ENCODE measurements at places on chromosomes 2 and 18.

- peak; percentile 19 for DNase-seq
These were observed 170.0 kb downstream of the ETAA1 start for GRCh38 chr2:67566958-67567635.

GRCh38 chr2:1505031-1505441 is 91.8 kb downstream of the TPO start:
- no peak for DNase-seq

DNA sequence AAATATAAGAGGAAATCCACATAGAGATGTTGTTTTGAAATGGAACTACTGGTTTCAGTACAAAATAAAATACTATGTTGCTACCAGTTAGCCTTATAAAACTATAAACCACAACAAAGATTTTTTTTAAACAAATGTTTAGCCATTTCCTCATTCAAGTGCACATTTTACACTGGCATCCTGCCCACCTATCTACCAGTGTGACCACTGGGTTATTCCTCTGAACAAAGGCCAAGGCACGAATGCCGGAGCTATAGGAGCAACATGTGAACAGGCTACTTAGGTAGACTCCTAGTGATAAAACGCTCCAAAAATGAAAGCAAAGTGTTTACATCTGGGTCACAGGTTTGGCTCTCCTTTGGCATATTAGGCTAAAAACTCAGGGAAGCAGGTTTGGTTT is 31.8 kb upstream of the SULT1C4 start:
- no peak for DNase-seq

- no peak for DNase-seq
These were observed 332.9 kb downstream of the SOCS6 start for GRCh38 chr18:70621710-70622109.

DNA sequence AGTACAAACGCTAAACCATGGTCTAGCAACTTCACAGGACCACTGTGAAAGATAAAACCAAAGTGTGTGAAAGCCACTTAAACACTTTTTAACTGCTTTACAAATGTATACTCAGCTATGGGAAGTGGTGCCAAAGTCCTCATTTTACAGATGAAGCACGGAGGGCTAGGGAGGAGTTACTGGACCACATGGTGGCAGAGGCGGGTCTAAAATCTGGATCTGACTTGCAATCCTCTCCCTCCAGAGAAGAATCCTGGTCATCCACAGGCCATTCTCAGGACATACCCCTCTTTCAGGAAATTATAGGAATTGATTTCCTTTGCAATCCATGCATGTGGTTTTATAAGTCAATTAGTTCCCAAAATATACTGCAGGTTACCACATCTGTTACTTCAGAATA is 84.6 kb upstream of the GYPC start:
- no peak for DNase-seq

DNA sequence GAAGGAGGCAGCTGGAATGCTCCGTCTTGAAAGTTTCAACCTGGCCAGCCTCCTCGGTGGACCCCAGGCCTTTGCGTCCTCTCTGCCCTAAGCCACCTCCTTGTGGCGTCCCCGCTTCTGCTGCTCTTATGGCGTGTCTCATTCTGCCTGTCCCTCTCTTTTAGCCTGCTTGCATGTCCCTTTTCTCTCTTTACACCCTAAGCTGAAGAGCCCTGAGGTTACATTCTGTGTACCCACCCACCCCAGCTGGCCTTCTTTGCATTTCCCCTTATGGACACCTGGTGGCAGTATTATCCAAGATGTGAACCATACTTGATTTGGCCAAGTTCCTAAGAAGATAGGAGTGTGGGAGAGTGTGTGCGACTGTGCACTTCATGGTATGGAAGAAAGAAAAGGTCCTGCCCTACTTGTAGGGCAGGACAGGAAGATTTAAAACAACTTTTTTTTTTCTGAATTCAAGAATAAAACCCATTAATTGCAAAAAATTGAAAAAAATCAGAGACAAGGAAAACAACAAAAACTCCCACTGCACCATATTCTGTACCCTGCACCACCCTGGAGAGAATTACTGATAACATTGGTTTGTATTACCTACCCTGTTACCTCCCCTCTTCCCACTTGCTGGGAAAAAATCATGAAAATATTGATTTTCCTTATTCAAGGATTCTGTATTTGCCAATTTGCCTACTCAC is 77.4 kb downstream of the DYSF start:
- peak; percentile 67 for DNase-seq

GRCh38 chr2:66508484-66509071 is 73.7 kb downstream of the MEIS1 start:
- DNase-seq = peak; percentile 20

DNA sequence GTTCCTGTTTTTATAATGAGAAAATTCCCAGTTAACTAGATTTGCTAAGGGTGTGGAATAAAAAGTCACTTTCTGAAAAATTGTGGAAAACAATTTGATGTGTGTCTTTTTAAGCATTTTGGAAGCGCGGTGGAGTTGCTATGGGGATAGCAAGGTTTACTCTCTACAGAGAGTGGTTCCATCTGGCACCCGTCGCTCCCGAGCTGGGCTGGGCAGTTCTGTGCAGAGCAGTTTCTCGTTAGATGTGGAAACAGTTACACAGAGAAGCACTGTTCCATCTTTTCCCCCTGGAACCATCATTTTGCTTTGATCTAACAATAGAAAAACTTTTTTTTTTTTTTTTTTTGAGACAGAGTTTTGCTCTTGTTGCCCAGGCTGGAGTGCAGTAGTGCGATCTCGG is 17.4 kb downstream of the LDLRAD4 start:
- peak; percentile 62 for DNase-seq

- DNase-seq = no peak
These were observed 408.2 kb downstream of the TSN start for GRCh38 chr2:122163617-122164016.

DNA sequence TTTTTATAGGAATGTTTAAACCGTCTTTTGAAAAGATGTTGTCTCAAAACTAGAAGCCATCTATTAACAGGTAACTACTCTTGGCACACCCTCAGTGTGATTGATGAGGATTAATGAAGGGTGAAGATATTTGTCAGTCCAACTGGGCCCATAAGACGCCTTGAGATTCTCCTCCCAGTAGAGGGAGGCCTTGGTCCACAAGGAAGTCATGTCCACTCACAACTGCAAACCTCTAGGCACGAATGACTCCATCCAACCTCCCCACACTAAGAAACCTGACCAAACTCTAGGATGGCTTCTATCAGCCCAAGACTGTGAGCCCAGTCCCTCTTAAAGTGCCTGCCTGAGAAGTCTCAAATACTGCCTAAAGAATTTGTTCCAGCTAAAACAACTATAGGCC is 19.2 kb upstream of the GRP start:
- peak; percentile 50 for DNase-seq

DNA sequence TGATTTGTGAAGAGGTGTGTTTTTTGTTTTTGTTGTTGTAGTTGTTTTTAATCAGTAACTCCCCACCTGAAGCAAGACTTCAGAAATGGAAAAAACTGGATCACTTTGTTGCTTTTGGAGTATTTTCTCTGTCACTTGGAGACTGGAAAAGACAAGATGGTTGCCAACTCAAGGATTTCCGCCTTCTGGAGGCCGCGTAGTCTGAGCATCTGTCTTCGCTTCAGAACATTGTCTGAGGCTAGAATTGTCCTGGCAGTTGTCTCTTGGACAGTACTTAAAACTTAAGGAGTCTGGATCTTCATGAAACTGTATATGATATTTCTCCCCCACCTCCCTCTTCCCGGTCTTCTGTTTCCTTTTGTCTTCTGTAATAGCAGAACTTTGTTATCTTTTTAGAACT is 67.7 kb downstream of the ARHGAP28 start:
- DNase-seq = no peak

GRCh38 chr18:4813708-4814107 is 358.6 kb upstream of the DLGAP1 start:
- DNase-seq = no peak

DNA sequence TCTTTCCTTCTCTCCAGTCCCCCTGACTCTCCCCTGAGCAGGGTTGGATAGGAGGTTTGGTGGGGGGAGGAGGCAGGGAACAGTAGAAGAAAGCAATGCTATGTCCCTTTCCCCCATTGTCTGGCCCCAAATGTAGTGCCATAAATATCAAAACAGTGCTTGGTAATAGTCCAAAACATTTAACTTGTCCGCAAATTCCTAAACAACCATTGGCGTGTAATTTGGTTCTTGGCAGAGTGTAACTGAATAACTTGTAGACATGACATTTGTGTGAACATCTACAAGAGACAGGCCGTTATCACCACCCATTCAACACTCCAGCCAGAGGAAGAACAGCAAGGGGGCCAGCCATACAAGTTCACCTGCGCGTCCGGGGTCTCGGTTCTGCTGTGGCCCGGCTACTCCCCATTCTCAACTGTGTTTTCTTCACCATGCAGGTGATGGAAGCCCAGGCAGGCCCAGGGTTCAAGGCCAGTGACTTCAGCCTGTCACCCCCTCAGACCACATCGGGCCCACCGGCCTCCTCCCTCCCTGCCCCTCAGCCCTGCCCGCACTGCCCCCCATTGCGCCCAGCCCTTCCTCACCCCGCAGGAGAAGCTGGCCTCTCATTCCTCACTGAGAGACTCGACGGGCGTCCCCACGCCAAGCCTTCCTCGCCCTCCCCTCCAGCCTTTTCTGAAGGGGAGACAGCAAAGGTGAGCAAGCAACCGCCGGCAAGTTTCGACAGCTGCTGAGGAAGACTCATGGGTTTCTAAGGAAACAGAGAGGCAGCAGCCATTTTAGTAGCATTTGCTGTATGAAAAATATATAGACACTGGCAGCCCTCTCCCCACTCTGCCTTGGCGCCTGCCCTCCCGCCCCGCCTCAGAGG is 699 bp upstream of the RAPGEF4 start:
- DNase-seq = no peak

DNA sequence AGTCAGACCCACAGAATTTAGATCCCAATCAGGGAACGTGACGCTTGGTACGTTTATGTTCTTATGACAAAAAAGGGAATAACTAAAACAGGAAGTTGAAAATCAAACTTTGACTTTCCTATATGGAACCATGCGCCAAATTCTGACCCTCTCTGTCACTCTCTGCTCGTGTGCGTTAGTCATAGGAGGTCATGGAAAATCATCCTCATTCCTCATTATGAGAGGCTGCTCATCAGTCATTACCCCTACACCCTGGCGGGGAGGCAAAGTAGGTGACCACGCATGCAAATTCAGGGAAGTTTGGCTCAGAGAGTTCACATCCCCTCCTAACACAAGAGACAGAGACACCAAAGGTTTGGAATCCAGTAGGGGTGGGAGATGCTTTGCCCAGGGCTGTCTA is 15.5 kb downstream of the IL1F10 start:
- DNase-seq = no peak

GRCh38 chr18:59455728-59456276 is 96.7 kb upstream of the LMAN1 start:
- DNase-seq = no peak

DNA sequence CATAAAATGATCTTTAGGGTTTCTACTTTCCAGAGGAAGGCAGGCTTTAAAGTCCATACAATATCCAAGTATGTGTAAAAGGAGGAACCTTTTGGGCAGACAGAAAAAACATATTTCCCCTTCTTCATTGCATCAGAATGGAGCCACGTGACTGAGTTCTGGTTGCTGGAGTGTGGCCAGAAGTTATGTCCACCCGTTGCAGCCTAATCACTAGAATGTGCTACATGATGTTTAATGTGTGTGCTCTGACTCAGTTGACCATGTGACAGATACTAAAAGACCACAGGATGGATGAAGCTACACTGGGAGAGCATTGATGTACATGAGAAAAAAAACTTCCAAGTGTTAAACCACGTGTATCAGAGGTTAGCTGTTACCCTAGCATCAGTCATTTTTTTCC is 460.9 kb downstream of the RIT2 start:
- DNase-seq = no peak

DNA sequence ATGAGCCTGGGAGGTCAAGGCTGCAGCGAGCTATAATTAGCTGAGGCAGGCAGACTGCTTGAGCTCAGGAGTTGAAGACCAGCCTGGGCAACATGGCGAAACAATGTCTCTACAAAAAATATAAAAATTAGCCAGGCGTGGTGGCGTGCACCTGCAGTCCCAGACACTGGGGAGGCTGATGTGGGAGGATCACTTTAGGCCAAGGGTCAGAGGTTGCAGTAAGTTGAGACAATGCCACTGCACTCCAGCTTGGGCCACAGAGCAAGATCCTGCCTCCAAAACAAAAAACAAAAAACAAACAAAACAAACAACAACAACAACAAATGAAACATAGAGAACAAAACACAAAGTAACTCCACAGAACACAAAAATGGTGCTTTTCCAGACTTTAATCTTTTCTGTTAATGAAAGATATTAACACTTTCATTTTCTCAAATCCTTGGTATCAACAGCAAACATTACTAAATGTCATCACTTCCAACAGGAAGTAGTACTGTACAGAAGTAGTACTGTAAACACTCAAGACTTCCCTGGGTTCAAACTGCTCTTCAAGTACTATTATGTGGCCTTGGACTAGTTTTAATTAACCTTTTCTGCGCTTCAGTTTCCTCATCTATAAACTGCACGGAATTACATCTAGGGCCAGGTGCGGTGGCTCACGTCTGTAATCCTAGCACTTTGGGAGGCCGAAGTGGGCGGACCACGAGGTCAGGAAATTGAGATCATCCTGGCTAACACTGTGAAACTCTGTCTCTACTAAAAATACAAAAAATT is 27.9 kb downstream of the PUM2 start:
- no peak for DNase-seq

DNA sequence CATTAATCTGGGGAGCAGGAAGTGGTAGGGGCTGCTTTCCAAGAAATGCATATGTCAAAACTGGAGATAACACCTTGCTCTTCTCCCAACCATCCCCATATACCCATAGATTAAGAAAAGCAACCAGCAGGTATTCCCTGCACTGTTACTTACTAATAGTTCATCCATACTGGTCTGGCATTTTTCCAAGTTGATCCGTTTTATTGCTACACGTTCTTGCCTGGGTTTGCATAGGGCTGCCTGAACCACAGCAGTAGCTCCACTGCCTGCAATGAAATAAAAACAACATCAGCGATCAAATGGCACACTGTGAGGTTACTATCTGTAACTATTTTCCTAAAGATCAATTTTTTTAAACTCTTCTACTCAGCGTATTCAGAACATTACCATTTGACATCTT is 65.6 kb downstream of the STK39 start:
- no peak for DNase-seq

DNA sequence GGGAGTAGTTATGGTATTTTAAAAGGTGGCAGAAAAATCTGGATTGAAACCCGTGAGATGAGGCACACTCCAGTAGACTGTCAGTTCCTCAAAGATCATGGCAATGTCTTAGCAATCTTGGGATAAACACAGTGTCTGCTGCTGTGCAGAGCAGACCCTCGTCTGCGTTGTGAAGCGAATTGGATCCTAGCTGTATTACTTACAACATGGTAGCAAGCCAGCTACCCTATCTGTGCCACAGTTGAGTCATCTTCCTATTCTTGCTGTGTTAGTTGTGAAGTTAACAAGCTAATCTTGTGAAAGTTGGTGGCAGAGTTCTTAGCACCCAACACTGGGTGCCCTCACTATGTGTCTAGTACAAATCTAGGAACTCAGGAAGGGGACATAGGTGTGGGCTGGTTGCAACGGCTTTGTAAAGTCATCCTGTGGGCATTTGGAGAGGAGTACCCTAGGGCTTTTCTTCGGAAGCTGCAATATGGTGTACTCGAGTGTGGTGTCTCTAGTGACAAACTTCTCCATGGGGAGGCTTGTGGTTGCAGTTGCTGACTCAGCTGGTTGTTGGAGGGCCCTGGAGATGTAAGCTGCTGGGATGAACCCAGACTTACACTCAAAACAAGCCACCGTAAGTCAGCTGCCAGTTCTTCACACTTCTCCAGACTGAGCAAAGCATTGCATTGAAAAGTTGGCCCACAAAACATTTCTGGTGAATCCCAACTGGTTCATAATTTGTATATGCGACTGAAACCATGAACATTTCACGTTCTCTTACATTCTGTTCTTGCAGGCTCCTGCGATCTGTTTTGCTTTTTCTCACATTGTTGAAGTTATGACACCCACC is 61.5 kb downstream of the ADCYAP1 start:
- DNase-seq = no peak
